ENCODE measurements at places on chromosomes 2 and 18.
A peak's percentile ranks its signal among the peaks of the same experiment; 100 is the strongest.

DNA sequence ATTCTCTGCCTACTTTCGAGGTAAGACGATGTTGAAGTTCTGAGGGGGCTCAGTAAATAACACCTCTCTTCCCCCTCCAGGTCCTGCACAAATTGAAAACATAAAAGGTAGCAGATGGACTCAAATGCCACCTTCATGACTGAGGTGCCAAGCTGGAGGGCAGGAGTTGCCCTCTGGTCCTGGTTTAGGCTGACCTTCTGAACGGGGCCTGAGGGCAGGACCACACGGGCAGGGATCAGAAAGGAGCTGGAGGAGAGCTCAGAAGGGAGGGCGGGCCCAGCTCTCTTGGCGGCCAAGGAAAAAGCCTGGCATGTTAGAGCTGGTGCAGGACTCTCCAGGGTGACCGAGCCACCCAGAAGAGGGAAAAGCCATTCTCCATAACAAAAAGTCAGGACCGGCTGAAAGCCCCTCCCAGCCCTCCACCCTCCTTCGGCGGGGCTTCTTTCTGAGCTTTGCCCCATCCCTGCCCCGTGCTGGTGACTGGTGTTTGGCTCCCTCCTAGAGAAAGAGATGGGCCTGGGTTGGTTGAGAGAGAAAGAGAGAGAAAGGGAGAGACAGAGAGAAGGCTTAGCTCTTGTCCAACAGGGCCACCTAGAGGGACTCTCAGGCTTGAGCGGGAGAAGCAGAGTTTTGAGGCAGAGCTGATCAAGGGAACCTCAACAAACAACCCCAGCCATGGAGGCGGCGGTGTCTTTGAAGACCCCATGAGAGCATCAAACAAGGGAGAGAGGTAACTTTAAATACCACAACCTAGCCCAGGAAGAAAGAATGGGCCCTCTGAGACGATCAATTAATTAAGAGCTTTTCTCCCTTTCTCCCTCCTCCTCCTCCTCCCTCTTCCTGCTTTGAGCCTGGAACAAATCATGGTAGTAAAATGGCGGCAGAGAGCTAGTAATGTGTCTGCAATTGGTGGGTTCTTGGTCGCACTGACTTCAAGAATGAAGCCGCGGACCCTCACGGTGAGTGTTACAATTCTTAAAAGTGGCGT is 50.8 kb downstream of the WIPF1 start:
- no peak for DNase-seq

GRCh38 chr2:182372661-182373060 is 54.2 kb downstream of the PDE1A start:
- peak; percentile 52 for DNase-seq

- no peak for DNase-seq
These were observed 137.8 kb downstream of the TDRD15 start for GRCh38 chr2:21261591-21261990.

- DNase-seq, result no peak
These were observed 66.6 kb downstream of the GYPC start for GRCh38 chr2:126722546-126722945.

DNA sequence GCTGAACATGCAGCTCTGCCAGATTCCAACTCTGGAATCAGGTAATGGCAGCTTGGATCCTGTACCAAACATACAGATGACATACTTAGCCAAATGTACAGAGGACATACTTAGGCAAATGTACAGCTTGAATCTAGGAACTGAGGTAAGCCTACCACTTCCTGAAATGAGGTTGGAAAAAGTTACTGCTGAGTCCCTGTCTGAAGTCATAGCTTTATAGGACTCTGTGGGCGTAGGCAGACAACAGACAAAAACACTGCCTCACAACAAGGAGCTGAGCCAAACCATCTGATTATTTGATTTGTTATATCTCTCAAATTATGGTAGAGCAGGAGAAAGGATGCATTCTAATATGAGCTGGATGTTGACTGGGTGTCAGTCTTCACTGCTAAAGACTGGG is 290.2 kb upstream of the TCF4 start:
- DNase-seq, result no peak

GRCh38 chr2:199085261-199085660 is 372.5 kb downstream of the SATB2 start:
- no peak for DNase-seq

GRCh38 chr18:79617511-79618500 is 61.8 kb upstream of the CTDP1 start:
- no peak for DNase-seq

- no peak for DNase-seq
These were observed 118.4 kb downstream of the BCL2L11 start for GRCh38 chr2:111239107-111239506.

GRCh38 chr2:27914805-27915175 is 24.3 kb downstream of the BABAM2 start:
- no peak for DNase-seq

DNA sequence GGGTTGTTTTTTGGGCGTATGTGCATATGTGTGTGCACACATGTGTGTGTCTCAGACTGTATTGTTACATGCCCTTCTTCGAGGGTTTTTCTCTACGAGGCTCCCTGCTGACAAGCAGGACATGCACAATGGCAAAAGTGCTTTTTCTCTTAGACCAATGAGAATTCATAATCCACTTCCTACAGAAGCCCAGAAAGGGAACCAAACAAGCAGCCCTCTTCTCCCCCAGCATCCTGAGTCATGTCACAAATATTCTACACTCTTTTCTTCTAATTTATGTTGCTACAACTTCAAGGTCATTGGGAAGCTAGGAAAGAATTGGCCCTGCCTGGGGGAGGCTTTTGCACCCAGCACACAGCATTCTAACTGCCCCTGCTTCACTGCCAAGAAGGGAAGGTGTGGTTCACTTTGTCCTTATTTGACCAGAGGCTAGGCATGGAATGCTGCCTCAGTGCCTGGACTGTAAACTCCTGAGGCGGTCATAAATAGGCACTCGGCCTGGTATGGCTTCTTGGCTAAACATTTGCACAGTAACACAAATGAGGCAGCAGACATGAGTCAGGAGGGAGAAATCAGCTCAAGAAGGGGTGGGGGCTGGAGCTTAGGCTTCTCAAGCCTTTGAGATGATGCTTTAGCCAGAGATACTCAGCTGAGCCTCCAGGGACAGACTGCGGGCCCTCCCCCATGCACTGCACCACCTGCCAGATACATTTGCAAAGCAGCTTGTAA is 92.7 kb upstream of the KLF7 start:
- DNase-seq, result peak; percentile 51
